Thymus (tissue), 14 donors: ENCODE measurements at places on chromosomes 6 and 20. TPM values are rescaled to one million over a fixed set of nuclear protein-coding genes. Genes with fewer than 3 reads are reported as not detected.

- DNase-seq: no peak
Observed at GRCh38 chr6:169619650-169620049, 82.2 kb downstream of the WDR27 start.

DNA sequence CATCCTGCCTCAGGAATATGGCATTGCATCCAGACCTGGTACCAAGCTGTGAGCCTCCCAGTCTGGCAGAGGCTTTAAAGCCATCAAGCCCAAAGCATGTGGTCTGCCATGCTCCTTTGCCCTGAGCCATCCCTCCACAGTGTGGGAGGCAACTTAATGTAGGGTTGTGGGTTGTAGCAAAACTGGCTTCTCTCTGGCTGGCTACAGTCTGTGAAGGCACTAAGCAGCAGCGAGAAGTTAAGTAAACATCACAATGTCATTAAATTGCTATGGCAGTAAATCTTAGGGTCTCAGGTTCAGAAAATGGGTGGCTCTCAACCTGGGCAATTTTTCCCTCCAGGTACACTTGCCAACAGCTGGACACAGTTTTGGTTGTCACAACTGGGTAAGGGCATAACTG, 472.9 kb downstream of the PREX1 start:
- DNase-seq: no peak

DNA sequence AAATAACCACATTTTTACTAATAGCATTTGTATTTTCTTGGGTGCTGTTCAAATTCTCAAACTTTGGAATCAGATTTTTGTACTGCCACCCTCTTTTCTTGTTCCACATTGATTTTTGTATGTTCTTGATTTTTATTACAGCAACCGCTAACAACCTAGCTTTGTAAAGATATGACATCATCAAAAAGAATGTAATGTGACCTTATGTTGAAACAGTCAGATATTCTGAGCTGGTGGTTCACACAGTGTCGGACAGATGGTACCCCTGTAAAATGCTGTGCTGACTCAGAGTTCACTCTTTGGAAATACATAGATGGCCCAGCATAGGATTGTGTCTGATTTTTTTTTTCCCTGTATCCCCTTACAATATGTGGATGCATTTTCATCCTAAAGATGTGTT, 118.9 kb downstream of the QKI start:
- DNase-seq: no peak

DNA sequence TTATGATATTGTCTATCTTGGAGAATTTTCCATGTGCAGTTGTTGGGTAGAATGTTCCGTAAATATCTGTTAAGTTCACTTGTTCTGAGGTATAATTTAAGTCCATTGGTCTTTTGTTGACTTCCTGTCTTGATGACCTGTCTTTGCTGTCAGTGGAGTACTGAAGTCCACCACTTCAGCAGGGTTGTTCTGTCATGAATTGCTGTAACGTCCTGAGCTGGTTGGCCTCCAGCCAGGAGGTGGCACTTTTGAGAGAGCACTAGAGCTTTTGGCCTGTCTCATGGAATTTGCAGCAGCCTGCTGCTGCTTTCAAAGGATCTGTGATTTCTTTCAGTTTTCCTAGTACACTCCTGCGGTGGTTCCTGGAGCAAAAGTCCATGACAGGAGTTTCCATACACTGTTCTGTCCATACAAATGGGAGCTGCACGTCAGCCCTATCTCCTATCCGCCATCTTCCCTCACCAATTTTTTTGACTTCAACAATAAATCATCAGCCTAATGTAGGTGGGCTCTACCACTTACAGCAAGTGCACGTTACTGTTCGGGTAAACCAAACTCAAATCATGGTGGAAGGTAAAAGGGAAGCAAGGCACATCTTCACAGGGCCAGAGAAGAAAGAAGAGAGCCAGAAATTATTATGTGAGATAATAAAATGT, 46.9 kb upstream of the TRERF1 start:
- DNase-seq: no peak

DNA sequence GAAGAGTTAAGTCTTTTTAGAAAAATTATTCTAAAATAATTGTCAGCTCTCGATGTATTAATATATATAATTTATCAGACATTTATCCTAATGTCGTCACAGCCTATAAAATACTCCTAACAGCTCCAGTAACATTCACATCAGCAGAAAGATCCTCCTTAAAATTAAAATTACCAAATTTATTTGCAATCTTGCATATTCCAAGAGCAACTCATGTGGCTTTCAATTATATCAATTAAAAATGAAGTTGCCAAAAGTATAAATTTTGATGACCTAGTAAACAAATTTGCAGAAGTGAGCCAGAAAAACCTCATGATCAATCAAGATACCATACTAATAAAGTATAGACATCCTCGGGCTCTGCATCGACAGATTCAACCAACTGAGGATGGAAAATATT, 60.2 kb downstream of the IL20RA start:
- DNase-seq: no peak

- peak; percentile 74 for DNase-seq
Observed at GRCh38 chr6:46652603-46653438, at the start of the genes CYP39A1 and SLC25A27. TSS of gene CYP39A1 (minus strand) at chr6:46652818. CDS start at chr6:46652582, 236 bp downstream. TSS of gene SLC25A27 (plus strand) at chr6:46652975. CDS start at chr6:46653193, 218 bp downstream.

DNA sequence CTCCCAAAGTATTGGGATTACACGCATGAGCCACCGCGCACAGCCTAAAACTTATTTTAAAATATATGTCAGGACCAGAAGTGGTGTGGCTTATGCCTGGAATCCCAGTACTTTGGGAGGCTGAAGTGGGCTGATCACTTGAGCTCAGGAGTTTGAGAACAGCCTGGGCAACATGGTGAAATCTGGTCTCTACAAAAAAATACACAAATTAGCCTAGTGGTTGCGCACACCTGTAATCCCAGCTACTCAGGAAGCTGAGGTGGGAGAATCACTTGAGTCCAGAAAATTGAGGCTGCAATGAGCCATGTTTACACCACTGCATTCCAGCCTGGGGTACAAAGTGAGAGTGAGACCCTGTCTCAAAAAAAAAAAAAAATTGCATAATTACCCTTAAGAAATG, 13.7 kb downstream of the PXT1 start:
- DNase-seq: no peak

DNA sequence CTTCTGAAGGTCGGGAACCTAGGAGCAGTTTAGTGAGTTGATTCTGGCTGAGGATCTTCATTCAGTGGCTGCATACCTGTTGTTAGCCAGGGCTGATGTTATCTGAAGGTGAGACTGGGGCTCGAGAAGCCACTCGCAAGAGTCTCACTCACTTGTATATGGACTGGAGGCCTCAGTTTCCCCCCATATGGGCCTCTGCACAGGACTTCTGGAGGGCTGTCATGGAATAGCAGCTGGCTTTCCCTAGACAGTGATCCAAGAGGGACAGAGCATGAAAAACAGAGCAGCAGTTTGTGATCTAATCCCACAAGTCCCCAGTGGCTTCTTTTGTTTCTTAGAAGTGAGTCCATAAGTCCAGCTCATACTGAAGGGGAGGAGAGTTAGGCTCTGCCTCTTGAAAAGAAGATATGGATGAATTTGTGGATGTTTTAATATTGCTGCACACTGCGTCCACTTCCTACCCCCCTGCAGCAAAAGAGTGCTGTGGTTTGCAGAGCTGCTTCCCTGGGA, 623.4 kb downstream of the CDH26 start:
- DNase-seq: no peak

GRCh38 chr20:63178889-63179686, 36.8 kb downstream of the YTHDF1 start:
- peak; percentile 22 for DNase-seq

DNA sequence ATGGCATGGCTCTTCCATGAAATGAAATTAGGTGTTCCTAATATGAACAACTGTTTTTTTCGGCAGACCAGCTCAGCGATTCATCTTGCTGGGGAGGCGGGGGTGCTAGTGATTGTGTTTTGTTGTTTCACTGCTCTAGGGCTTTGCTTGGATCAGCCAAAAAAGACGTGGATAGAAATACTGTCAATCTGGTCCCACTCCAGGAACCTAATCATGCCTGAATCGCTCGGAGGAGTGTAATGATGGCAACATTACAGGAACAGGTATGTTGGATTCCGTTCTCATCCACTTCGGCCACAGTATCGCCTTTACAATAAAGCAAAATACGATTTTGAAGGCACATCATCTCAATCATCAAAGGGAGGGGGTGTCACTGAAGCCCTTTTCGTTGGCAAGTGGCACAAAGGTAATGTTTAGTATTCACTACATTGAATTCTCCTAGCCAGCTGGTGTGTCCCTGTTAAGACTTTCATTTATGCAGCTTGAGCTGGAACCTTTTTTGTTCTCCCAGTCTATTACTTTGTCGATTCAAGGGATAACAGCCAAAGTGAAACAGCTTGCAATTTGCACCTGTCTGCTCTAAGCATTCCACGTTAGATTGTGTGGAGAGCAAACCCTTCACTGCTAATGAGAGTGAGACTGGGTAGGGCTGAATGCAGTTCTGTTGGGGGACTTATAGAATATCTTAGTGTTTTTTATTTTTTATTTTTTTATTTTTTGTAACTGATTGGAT, 477.7 kb downstream of the TFAP2A start:
- no peak for DNase-seq

DNA sequence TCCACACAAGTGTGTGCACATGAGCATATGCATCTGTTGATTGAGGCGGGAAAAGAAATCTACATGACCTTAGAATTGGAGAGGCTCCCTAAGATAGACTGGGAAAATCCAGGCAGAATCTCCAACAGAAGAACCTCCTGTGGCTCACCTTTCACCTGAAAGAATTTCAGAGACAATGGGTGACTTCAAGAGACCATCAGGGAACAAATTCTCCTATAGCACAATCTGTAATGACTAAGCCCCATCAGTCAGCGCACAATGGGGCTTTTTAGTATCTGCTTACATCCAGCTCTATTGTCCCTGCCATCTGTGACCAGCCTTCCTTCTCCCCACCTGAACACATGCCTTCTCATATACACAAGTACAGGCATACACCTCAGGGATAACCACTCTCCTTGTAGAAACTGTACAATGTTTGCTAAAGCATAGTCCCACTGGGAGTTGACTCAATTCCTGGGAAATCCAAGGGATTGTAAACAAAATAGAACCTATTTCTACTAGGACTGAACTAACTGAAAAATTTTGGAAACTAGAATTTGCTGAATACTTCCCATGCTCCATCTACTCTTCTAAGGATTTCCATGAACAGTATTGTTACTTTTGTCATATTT, 150.8 kb upstream of the STXBP5 start:
- DNase-seq: no peak

DNA sequence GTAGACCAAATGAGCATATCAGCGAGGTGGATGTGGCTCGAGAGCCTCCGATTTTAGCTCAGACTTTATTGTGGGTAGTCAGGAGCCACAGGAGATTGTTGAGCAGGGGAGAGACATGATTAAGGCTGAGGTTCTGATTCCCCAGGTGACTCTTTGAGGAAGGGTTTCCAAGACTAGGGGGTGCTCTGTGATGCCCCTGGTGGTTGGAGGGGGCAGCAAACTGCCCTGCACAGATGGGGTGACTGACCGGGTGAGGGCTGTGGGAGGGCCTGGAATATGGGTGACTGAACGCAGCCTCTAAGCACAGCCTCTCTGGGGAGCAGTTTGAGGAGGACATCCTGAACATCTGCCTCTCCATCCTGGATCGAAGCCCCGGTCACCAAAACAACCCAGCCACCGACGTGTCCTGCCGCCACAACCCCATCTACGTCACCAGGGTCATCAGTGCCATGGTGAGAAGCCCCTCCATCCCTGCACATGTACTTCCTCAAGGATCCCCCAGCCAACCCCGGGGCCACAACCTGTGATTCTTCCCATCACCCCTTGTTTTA, 17.0 kb downstream of the TGM6 start:
- no peak for DNase-seq

GRCh38 chr20:21101932-21102575, 4.1 kb downstream of the LINC00237 start:
- DNase-seq: no peak

GRCh38 chr6:38215225-38215624, 395.7 kb downstream of the ZFAND3 start:
- no peak for DNase-seq

DNA sequence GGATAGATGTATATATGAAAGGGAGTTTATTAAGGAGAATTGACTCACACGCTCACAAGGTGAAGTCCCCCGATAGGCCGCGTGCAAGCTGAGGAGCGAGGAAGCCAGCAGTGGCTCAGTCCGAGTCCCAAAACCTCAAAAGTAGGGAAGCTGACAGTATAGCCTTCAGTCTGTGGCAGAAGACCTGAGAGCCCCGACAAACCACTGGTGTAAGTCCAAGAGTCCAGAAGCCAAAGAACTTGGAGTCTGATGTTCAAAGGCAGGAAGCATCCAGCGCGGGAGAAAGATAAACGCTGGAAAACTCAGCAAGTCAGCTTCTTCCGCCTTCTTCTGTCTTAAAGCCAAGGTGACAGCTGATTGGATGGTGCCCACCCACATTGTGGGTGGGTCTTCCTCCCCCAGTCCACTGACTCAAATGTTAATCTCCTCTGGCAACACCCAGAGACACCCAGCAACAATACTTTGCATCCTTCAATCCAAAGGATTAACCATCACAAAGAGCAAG, 102.6 kb upstream of the GJE1 start:
- peak; percentile 15 for DNase-seq

DNA sequence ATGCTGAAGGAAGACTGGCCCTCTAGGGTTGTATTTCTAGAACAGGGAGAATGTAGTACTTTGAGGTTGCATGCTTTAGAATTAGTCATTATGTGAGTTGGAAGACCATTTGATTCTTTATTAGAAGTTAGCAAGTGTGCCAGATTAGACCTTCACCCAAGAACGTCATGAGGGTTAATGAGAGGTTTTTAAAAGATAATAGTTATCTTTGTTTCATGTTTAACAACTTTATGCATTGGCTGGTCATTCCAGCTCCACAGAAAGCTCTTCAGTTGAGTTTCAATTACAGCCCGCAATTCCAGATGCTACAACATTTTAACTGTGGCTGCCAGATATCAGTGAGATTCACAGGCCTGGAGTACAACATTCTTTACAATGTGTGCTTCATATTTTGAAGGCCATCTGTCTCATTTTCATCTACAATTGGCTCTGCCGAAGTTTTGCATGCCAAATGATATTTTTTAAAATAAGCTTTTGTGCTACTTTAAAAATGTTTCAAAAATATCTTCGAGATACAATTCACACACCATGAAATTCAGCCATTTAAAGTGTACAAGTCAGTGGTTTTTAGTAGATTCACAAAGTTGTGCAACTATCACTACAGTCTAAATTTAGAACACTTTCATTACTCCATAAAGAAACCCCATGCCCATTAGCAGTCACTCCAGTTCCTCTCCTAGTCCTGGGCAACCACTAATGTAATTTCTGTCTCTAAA, 61.1 kb upstream of the FBXO30 start:
- no peak for DNase-seq

Gene SLC17A2
- 0.05 TPM for total RNA-seq

Gene SIM1
- total RNA-seq: 0.05 TPM

Gene TXLNB
- total RNA-seq: 11.2 TPM

Gene TCF21
- 0.05 TPM for total RNA-seq

Gene BTNL2
- total RNA-seq: not detected

Gene RSPO4
- total RNA-seq: not detected

Gene EMILIN3
- 1.5 TPM for total RNA-seq

Gene C6orf15
- 0.38 TPM for total RNA-seq

Gene HSPA12B
- total RNA-seq: 1.5 TPM

Gene HLA-DPB1
- total RNA-seq: 306 TPM

Gene MUC21
- under 0.01 TPM for total RNA-seq

Gene RSPH9
- 0.09 TPM for total RNA-seq

Gene MATN4
- 0.14 TPM for total RNA-seq
